ENCODE measurements at places on chromosomes 4 and X.

- no peak for DNase-seq
Observed at GRCh38 chr4:48673537-48673936, 106.5 kb downstream of the FRYL start.

DNA sequence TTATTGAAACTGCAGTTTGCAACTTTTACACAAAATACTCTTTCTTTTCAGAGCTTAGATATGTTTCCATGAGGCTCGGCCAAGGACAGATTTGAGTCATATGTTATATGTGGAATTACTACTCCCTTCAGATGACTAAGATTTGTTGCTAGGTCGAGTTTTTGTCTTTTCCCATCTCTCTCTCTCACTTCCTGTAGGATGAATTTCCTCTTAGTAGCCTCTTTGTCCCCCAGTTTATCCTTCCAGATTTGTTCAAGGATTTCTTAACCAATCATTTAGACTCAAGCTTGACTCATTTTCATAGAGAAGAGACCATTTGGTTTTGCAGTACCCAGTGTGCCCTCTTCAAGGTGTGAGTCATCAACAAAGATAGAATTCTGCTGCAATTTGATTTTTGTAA, 209.2 kb downstream of the GLUD2 start:
- no peak for DNase-seq

DNA sequence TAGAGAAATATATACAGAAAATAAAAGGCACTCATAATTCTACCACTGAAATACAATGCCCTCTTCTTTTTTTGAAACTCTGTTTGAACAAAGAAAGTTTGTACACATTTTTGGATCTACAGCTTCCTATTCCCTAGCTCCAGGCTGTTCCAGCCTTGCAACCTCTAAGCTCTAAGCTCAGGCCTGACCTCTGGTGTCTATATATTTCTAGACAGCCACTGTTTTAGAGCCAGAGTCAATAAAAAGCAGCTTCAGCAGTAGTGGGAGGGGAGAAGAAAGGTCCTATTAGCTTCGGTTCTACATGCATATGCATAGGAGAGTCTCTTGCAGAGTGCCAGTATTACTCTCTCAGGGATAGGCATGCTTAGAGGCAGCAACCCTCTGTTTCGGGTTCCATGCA, 39.7 kb downstream of the CLDN2 start:
- DNase-seq = peak; percentile 15

DNA sequence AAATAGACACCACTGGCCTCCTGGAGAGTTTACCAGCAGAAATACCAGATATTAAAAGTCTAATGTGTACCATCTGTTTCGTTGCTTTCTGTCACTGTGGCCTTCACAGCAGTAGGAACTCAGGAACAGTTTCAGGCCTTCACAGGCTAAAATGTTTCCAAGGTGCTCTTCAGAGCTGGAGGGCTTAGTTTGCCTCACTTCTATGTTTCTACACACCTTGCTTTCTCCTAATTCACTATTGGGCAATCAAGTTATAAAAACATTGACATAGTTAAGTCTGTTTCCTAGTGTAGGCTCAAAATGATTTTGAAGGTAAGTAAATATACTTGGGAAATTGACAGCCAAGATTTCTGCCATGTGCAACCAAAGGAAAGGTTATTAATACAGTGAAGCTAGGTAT, 258.6 kb downstream of the TEX13A start:
- no peak for DNase-seq

DNA sequence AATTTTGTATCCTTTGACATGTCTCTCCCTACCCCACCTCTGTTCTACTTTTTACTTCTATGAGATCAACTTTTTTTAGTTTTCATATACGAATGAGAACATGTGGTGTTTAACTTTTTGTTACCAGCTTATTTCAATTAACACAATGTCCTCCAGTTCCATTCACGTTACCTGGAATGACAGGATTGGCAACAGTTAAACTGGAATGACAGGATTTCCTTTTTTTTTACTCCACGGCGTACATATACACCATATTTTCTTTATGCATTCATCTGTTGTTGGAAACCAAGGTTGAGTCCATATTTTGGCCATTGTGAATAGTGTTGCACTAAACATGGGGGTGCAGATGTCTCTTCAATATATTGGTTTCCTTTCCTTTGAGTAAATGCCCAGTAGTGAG, 171.8 kb upstream of the GPC4 start:
- no peak for DNase-seq

GRCh38 chrX:148504506-148504905, 4.1 kb downstream of the AFF2 start:
- no peak for DNase-seq

DNA sequence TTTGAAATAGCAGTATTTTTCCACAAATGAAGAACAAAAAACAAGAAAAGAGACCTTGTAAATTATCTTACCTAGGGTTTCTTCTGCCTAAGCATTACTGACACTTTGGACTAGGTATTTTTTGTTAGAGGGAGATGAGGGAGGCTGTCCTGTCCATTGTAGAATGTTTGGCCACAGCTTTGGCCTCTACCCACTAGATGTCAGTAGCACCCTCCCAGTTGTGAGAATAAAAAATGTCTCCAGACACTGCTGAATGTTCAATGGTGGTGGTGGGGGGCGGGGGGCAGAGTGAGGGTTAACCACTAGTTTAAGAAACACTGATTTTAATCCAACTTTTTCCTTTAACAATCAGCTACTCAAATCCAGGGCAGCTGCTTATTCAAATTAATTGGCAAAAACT, 25.8 kb downstream of the OTUD4 start:
- no peak for DNase-seq

DNA sequence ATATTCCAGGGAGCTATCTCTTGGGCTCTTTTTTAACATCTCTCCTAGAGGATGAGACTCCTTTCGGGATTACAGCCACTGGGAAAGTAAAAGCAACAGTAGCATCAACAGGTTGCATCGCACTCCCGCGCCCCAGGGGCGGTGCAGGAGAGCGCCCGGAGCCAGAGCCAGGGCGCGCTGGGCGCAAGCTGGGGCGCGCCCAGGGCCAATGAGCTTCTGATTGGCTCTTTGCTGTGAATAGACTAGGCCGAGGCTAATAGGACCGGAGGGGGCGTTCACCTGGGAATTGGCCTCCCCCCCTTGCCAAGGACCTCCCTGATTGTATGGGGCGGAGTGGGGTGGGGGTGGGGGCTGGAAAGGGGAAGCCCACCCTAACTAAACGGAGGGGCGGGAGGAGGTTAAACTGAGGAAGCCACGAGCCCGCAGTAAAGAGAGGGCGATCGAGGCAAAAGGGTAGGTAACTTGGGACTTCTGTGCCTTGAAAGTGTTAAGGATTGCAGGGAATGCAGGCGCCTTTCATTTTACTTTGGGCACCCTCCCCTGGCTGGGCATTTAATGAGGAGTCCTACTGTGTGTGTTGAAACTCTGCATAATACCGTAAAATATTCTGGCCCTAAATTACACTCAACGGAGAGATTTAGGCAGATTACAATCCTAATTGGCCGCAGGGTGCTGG, 1.1 kb upstream of the ATOH1 start:
- no peak for DNase-seq

- no peak for DNase-seq
Observed at GRCh38 chr4:183354219-183354618, 32.0 kb upstream of the CLDN24 start.

DNA sequence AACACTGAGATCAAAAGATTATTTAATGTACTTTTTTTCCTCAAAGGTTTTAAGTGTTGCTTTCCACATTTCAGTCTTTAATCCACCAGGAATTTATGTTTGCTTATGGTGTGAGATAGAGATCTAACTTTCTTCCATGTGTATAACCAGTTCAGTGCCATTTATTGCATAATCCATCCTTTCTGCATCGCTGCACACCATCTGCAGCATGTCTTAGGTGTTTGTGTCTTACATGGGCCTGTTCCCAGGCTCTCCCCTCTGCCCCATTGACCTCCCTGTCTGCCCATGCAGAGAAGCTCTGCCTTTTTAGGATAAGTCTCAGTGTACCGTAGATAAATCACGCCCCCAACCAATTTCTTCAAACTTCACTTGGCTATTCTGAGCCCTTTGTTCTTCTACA, 30.3 kb downstream of the NSDHL start:
- no peak for DNase-seq

DNA sequence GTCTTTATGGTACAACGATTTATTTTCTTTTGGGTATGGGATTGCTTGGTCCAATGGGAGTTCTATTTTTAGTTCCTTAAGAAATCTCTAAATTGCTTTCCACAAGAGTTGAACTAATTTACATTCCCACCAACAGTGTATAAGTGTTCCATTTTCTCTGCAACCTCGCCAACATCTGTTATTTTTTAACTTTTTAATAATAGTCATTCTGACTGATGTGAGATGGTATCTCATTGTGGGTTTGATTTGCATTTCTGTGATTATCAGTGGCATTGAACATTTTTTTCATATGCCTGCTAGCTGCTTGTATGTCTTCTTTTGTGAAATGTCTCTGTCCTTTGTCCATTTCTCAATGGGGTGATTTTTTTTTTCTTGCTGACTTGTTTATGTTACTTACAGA, 42.8 kb downstream of the UCHL1 start:
- DNase-seq = no peak

DNA sequence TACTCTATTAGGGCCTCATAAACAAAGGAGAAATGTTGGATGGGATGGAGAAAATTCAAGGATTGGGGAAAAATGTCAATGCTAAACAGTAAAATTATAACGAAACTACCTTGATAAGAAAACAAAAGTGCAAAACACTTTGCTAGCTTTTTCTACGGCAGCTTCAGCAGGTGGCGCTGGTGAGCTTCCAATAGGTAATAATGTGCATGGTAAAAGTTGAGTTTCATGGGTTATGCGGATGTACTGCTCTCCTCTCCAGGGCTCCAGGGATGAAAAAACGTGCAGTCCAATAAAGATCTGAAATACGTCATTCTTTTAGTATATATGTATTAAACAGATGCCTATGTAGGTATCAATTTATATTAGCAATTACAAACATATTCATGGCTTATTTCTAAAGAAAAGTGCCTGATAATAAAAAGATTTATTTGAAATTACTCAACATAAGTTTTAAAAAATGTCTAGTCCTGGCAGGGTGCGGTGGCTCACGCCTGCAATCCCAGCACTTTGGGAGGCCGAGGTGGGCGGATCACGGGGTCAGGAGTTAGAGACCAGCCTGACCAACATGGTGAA, 239.6 kb downstream of the GRXCR1 start:
- DNase-seq = peak; percentile 6
